ENCODE measurements at places on chromosomes 7 and 10.

GRCh38 chr7:87316846-87317552 is 28.5 kb upstream of the CROT start:
- peak; percentile 31 for DNase-seq

DNA sequence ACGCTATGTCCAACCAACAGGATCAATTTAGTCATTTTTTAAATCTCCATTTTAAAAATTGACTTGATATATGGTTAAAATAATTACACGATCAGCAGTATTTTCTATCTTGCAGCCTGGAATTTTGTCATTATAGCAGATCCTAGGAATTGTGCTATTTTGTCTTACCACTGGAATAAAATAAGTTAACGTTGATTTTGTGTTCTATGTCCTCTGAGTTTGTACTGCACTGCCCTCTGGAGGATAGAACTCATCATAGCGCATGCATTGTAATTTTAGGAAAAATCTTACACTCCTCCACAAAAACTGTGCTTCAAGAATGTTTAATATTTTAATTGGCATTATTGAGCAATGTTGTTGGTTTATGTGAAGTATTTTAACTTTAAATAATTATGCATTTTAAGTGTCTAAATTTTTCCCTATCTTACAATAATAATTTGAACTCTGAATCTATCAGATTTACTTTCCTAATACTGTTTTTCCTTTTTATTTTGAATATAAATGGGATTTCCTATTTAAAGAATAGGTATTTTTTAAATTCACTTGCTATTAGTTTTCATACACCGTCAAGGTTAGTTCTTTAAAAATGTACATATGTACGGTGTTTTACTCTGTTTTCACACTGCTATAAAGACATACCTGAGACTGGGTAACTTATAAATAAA is 220.1 kb downstream of the PPP1R3A start:
- DNase-seq: peak; percentile 9

DNA sequence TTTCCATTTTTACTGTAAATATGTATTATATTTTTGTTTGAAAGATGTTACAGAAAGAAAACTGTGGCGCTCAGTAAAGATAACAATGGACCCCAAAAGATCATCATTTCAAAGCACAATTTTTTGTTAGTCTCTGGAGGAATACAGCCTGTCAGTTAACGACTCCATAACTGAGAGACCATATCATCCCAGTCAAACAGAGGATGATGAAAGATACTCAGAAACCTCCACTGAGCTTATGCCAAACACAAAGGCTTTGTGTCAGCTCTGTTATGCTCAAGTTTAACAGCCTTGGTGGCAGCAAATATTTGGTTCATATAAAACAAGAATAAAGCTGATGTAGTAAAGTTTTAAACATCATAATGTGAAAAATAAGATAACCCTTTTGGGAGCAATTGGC is 345.1 kb downstream of the NXPH1 start:
- no peak for DNase-seq

- no peak for DNase-seq
Measured at GRCh38 chr7:115600207-115600606, 430.4 kb downstream of the TFEC start.

DNA sequence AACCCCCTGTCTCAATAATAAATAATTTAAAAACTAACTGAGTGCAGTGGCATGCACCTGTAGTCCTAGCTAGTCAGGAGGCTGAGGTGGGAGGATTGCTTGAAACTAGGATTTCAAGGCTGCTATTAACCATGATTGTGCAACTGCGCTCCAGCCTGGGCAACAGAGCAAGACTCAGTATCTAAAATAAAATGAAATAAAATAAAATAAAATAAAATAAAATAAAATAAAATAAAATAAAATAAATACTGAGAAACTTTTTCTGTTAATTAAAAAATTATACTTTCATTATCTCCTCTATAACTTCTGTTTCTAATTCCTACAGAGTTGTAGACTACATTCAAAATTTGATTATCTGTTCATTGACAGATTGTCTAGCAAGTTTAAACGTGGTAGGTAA is 999.4 kb downstream of the ANKRD7 start:
- no peak for DNase-seq
